Endothelial cell (in vitro differentiated cells): ENCODE measurements at places on chromosomes 11 and 22. TPM values are rescaled to one million over a fixed set of nuclear protein-coding genes. Genes with fewer than 3 reads are reported as not detected.
A peak's percentile ranks its signal among the peaks of the same experiment; 100 is the strongest.

DNA sequence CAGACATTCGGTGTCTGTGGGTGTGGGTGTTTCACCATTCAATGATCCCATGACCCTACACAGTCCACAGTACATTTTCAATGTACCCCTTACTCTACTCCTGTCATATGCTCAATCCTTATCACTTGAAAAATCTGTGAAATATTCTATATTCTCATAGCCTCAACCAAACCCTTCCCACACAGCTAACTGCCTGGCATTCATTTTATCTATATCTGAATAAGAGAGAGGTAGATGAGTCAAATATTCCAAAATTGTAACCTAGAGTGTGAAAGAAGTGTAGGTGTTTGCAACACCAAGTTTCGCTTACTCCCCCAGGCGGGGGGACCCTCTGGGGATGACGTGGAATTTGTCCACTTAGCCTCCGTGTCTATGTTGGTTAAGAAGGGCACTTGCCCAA lies 354.8 kb downstream of the ETS1 start:
- DNase-seq, result no peak

GRCh38 chr11:113572136-113572735 lies 97.0 kb upstream of the DRD2 start:
- no peak for DNase-seq

DNA sequence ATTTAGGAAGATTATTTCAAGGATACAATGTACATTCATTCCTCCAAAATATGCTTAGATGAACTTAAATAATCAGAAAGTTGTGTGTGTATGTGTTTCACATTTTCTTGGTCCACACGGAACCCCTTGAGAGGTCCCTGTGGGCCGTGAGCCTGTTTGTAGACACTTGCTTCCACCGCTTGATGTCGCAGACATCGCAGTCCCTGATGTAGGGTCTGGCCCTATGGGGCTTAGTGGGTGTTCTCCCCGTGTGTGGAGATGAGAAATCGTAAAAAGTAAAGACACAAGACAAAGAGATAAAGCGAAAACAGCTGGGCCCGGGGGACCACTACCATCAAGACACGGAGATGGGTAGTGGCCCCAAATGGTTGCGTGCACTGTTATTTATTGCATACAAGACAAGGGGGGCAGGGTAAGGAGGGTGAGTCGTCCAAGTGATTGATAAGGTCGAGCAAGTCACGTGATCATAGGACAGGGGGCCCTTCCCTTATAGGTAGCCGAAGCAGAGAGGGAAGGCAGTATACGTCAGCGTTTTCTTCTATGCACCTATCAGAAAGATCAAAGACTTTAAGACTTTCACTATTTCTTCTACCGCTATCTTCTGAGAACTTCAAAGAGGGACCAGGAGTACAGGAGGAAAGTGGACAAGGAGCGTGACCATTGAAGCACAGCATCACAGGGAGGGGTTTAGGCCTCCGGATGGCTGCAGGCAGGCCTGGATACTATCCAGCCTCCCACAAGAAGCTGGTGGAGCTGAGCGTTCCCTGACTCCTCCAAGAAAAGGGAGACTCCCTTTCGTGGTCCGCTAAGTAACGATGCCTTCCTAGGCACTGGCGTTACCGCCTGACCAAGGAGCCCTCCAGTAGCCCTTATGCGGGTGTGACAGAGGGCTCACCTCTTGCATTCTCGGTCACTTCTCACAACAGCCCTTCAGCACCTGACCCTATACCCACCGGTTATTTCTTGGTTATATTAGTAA lies 1.2 kb upstream of the APOBEC3C start:
- no peak for DNase-seq

DNA sequence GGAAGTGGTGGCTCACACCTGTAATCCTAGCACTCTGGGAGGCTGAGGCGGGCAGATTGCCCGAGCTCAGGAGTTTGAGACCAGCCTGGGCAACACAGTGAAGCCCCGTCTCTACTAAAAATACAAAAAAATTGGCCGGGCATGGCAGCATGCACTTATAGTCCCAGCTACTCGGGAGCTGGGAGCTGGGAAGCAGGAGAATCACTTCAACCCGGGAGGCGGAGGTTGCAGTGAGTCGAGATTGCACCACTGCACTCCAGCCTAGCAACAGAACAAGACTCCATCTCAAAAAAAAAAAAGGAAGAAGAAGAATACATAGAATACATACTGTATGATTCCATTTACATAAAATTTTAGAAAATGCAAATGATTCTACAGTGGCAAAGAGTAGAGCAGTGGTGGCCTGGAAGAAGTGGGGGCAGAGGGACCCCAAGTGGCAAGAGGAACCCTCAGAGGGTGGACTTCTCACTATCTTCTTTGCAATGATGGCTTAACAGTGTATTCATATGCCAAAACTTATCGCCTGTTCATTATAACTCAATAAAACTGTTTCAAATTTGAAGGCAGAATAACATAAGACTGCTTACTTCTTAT lies 22.0 kb downstream of the PACSIN2 start:
- DNase-seq, result no peak

DNA sequence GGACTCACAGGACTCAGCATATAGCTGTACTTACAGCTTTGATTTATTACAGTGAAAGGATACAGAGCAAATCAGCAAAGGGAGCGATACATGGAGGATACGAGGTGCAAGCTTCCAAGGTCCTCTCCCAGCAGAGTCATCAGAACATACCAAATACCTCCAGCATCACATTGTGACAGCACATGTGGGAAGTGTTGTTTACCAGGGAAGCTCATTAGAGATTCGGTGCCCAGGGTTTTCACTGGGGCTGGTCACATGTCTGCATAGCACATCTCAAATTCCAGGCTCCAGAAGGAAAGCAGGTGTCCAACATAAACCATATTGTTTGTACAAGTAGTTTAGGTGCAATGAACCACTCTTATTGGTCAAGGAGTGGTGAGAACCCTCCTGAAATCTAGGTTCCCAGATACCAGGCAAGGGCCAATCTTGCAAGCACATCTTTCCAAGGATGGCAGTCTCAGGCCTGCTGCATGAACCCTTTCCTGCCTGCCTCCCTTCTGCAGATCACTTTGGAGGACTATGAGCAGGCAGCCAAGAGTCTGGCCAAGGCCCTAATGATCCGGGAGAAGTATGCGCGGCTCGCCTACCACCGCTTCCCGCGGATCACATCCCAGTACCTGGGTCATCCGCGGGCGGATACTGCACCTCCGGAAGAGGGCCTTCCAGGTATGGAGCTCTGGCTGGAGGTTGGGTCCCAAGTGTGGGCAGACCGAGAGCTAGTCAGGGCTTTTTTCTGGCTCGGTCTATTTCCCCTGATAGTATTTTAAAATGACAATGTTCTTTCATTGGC lies 26.7 kb downstream of the AMPD3 start:
- DNase-seq, result no peak

DNA sequence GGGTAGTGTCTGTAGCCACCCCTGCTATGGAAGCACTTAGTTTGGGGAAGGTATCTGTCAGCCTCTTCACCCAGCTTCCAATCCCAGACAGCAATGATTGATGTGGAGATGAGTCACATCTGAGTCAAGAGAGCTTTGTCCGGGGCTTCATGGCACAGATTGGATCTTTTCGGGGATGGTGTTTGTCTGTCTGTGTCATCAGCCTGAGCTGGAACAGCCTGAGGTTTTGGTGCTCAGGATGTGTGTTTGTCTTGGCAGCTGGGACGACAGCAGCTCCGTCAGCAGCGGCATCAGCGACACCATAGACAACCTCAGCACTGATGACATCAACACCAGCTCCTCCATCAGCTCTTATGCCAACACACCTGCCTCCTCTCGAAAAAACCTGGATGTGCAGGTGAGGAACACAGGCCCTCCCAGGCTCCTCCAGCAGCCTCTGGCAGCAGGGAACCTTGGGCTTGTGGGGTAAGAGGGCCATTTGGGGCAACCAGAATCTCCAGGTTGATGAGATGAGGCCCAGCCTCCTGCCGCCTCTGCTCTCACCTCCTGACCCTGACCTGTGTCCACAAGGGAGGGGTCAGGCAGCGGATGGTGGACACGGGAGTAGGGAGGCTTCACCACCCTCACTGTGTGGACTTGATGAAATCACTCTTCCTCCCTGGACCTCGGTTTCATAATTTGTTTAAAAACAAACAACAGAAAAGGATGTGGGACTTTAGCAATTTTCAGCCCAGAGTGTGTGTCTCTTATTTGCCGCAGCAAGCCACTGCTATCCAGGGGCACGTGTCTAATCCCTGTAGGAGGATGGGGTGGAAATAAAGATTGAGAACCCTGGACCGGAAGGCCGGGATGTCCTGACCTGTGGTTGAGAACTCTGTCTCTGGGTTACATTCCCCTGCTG lies 124.3 kb downstream of the DBX1 start:
- DNase-seq, result no peak

DNA sequence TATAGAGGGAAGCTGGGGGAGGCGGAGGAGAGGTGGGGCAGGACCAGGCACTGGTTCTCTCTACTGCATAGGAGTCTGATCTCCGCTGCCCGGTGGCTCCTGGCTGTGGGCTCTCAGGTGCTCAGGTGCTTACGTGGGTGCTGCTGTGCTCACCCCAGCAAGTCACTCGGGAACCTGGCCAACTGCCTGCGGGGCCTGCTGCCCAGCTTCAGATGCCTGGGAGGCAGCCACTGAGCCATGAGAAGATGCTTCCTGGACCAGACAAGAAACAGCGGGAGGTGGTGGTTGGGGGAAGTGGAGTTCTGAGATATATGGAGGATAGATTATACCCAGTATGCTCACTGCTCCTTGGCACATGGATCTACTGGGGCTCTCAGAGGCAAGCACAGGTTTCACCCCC lies 1303.4 kb downstream of the TBC1D22A start:
- DNase-seq, result no peak

GRCh38 chr11:66999555-66999954 lies 23.4 kb upstream of the SYT12 start:
- DNase-seq, result no peak

DNA sequence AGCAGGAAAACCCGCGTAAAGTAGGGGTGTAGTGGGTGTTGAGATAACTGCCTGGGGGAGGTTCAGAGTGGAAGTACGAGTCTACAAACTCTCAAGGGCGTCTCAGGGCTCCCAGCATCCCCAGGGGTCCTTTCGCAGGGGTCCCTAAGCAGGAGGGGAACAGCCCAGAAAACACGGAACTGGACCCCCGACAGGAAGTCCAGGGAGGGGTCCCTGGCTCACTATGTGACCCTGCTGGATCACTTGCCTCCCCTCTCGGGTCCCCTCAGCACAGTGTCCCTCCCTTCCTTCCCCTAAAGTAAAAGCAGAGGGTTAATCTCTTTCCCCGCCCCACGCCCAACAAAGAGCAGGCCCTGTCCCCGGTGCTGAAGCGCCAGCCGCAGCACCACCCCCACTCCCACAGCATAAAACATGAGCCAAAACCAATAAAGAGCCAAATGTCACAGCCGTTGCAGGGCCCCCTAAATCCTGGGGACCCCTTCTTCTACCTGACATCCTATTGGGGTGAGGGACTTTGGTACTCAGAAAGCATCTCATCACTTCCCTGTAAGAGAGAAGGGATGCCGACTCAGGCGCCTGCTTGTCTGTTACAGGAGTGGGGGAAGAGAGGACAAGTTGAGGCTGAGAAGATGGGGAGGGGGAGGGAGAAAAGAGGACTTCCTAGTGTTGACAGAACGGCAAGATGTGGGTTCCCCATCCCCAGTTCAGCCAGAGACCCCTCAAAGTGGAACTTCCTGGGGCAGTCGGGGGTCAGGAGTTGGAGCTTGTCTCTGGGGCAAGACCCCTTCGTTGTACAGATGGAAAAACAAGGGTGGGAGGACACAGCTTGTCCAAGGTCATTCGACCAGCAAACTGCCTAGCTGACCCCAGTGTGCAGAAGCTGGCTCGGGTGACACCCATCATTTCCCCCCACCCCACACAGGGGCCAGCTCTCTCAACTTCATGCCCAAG lies 1.4 kb upstream of the NEFH start:
- DNase-seq, result peak; percentile 51

DNA sequence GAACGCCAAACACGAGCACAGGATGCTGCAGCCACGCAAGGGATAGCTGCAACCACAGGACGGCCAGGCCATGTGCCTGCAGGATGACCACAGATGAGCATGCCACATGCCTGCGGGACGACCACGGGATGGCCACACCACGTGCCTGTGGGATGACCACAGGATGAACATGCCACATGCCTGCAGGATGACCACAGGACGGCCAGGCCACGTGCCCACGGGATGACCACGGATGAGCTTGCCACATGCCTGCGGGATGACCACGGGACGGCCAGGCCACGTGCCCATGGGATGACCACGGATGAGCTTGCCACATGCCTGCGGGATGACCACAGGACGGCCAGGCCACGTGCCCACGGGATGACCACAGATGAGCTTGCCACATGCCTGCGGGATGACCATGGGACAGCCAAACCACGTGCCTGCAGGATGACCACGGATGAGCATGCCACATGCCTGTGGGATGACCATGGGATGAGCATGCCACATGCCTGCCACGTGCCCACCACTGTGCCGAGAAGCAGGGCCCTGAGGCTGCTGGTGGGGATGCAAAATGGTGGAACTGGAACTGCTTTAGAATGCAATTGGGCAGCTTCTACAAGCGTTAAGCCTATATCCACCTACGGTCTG lies 12.8 kb upstream of the MOB2 start:
- DNase-seq, result no peak

GRCh38 chr11:59191890-59192289 lies 20.0 kb downstream of the DTX4 start:
- no peak for DNase-seq

GRCh38 chr22:17785185-17786184 lies 11.2 kb upstream of the BID start:
- DNase-seq, result peak; percentile 64

DNA sequence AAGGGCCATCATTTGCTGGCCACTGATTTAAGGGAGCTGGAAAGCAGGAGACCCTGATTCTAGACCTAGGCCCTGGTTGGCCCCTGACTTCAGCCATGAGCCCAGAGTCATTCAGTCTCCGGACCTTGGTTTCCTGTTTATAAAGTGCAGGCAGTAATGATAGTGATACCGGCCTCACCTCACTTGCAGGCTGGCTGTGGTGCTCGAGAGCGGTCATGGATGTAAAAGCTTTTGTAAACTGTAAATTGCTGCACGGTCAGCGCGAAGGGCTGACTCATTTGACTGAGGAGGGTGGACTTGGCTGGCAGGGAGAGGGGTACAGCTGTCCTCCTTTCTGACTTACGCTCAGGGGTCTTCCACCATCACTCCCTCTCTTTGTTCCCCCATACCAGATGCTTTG lies 37.4 kb downstream of the FBLN1 start:
- DNase-seq, result no peak

DNA sequence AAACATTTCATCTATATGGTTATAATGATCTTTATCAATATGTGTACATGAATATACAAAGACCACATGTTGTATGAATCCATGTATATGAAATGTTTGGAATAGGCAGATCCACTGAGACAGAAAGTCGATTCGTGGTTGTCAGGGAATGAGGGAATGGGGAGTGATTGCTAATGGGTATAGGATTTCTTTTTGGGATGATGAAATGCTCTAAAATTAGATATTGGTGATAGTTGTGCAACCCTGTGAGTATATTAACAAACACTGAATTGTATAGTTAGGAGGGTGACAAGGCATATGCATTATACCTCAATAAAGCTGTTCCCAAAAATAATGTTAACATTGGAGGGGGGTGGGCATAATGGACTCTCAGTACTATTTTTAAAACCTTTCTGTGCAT lies 5.0 kb upstream of the PTPMT1 start:
- no peak for DNase-seq

SLC22A8 gene
- total RNA-seq, result not detected

SLC5A1 gene
- total RNA-seq, result 0.26 TPM

SCGB2A2 gene
- total RNA-seq, result not detected

CLDN5 gene
- 108 TPM for total RNA-seq

LMNTD2 gene
- total RNA-seq, result 4.2 TPM

CENATAC gene
- 34.7 TPM for total RNA-seq

OR8G1 gene
- 0.13 TPM for total RNA-seq

B3GAT3 gene
- 32.8 TPM for total RNA-seq

TBX1 gene
- total RNA-seq, result 0.56 TPM
